ENCODE measurements at places on chromosomes 5 and 9. TPM values are rescaled to one million over a fixed set of nuclear protein-coding genes. Genes with fewer than 3 reads are reported as not detected.

NEUROG1 gene
- not detected for polyA plus RNA-seq

CDHR2 gene
- polyA plus RNA-seq, result 0.01 TPM

DNA sequence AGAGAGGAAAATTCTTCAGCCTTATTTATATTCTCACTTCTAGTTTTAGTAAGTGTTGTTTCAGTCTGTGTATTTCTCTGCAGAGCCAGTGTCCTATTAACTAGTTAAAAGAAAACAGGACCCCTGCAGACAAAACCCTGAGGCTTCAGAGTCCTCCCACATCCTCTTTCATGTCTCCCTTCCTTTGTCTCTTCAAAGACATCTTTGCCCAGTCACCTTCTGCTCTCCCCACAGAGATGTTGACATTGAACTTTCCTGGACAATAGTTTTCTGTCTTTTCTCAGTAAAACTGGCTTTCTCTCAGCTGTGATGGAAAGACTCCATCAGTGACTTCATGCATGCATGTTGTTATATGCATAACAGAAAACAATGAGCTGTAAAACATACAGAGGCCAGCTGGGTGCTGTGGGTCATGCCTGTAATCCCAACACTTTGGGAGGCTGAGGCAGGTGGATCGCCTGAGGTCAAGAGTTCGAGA lies 20.2 kb downstream of the GRAMD2B start:
- no peak for DNase-seq

DNA sequence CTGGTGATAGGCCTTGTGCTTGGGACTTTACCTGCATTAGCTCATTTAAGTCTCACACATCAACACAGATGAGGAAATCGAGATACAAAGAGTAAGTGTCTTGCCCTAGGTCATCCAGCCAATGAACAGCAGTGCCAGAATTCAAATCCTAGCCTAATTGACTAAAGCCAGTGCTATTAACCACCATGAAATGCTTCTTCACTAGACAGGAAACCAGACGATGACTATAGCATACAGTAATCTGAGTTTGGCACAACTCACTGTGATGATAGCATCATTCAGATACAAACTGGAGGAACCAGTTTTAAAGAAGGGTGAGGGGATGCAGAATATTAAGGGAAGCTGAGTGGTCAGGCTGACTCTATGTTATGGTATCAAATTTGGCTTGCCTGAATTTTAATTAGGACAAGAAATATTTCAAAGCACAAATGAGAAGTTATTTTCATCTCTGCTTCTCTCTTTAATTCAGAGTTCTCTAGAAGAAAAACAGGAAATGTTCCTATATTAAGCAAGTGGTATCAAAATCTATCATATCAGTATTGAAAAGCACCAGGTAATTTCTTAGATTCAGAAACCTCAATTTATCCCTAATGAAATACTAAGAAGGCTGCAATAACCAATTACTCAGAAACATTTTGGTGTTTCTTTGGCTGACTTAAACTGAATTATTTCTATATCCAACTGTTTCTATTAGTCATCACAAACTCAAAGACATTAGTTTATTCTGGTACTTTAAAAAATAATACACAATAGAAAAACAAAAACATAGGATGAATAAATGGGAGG lies 147.0 kb upstream of the RASA1 start:
- DNase-seq, result peak; percentile 97

SPINK4 gene
- not detected for polyA plus RNA-seq

REEP2 gene
- polyA plus RNA-seq, result 0.35 TPM

GRCh38 chr5:56951126-56951945 lies 587 bp downstream of the MIER3 start:
- no peak for DNase-seq

CRHBP gene
- not detected for polyA plus RNA-seq

- DNase-seq, result no peak
These were observed 12.9 kb downstream of the PLPP1 start for GRCh38 chr5:55521881-55522280.

- DNase-seq, result no peak
These were observed 5.5 kb upstream of the HTR4 start for GRCh38 chr5:148659641-148660345.

C7 gene
- polyA plus RNA-seq, result not detected

OR1Q1 gene
- polyA plus RNA-seq, result not detected

Measured in keratinocyte (primary cell).